ENCODE measurements at places on chromosomes 12 and 14.

DNA sequence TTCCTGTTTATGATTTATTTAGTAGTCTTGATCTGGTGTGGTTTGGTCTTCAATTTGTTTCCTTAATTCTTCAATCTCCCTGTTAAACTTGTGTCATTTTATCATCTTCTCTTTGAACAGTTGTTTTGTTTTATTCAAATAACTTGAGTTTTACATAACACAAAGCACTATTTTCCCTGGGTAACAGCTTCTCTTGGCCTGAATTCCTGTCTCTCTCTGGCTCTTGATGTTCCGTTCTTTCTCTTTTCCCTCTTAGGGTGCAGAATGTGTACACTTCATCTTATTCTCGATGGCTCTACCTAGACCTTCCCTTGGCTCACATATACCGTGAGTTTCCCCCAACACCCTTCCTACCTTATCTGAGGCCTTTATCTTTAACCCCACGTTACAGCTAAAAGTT is 36.8 kb upstream of the VPS33A start:
- no peak for DNase-seq

- DNase-seq = no peak
These were observed 505.5 kb downstream of the NPAS3 start for GRCh38 chr14:33444136-33444535.

DNA sequence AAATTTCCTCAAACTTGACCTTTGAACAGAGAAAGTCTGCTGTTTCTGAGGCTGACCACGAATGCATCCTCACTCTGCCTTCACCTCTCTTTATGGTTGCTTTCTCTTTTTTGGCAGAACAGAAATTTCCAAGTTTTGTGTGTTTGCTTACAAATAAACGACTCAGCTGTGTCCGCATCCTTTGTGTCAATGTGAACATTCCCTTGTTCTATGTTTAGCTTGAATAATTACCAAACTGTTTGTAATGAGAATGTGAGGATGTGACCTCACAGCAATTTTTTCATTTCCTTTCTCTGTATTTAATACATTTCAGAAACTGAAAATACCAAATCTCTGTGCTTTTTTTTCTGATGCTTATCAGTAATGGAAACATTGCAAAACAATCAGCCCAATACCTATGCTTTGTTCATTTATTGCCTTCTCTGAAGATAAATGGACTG is 410.9 kb downstream of the EGLN3 start:
- DNase-seq = no peak

DNA sequence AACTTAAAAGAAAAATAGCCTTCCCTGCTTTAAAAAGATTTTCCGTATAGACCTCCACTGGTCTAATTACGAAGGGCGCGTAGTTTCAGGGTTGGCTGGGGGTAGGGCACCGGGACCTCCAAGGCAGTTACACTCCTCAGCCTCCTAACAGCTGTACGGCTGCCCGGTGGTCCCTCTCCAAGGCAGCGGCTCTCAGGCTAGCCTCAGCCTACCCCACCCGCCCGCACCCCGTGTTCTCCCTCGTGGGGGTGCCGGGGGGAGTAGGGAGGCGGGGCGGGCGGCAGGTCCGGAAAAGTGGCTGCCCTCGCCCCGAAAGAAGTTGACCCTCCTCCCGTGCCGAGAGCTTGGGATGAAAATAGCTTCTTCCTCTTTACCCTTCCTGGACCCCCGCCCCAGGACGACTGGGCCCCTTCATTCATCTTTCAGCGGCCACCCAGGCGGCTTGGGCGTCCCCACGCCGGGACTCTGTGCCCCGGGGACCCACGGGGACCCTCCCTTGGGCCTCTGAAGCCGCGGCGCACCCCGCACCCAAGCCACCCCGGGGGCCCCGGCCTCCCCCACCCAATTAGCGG is 991 bp upstream of the RCOR1 start:
- DNase-seq = no peak

- DNase-seq = peak; percentile 88
These were observed 42.6 kb upstream of the FOXJ2 start for GRCh38 chr12:7989827-7990491.

- DNase-seq = no peak
These were observed 19.5 kb downstream of the GCN1 start for GRCh38 chr12:120175062-120175461.

DNA sequence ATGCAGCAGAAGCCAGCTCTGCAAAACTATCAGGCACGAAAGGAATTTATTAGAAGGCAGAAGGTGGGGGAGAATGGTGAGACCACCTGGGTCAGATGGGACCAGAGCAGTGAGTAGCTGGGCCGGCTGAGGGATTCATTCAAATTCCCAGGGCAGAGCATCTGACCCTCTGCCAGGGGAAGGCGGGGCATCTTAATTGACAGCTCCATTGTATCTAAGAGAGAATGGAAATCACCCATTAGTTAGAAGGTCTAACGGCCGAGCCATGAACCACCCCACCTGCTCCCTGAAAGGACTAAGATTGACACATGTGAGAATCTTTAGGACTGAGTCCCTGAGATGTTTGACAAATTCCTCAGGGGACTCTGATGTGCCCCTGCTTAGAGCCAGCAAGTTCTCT is 83.7 kb downstream of the PHETA1 start:
- DNase-seq = no peak

- no peak for DNase-seq
These were observed 73.4 kb upstream of the DDHD1 start for GRCh38 chr14:53226553-53226952.

DNA sequence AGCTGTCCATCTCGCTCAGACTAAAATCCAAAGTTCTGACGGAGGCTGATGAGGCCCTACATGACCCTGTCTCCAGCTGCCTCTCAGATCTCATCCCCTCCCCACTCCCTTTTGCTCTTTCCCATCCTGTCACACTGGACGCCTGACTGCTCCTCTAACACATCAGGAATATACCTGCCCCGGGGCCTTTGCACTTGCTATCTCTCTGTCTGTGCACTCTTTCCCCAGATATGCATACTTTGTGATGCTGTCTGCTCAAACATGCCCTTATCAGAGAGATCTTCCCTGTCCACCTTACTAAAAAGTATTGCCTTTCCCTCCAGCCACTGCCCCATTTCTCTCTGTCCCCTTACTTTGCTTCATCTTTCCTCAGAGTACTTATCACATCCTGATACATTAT is 238.8 kb downstream of the ANO2 start:
- DNase-seq = no peak

DNA sequence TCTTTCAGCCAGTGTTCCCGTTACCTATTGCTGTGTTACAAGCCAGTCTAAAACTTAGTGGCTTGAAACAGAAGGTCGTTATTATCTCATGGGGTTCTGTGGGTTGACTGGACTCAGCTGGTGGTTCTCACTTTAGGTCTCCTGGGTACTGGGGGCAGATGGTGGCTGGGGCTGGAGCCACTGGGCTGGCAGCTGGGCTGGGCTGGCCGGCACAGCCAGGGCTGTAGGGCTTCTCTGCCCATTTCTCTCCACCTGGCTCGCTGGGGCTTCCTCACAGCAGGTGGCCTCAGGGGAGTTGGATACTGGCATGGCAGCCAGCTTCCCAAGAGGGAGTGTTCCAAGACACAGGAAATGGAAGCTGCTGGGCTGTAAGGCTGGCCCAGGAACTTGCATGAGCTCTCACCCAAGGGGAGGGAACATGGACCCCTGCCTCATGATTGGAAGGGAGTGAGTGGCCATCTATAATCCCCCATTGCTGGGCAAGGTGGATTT is 27.0 kb downstream of the TUNAR start:
- DNase-seq = no peak

DNA sequence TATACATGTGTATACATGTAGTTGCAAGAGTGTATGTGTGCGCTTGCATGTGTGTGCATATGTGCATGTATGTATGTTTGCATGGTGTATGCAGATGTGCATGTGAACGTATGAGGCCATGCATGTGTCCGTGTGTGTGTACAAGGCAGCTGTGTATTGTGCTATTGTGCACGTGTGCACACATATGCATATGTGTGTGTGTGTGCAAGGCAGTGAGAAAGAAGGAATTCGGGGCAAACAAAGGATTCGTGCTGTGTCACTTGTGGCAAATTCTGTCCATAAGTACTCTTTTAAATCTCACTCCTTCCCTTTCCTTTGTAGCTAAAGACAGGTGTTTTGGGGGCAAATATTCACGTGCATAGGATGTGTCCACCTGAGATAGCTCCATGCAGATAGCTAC is 227.1 kb downstream of the VRK1 start:
- no peak for DNase-seq

DNA sequence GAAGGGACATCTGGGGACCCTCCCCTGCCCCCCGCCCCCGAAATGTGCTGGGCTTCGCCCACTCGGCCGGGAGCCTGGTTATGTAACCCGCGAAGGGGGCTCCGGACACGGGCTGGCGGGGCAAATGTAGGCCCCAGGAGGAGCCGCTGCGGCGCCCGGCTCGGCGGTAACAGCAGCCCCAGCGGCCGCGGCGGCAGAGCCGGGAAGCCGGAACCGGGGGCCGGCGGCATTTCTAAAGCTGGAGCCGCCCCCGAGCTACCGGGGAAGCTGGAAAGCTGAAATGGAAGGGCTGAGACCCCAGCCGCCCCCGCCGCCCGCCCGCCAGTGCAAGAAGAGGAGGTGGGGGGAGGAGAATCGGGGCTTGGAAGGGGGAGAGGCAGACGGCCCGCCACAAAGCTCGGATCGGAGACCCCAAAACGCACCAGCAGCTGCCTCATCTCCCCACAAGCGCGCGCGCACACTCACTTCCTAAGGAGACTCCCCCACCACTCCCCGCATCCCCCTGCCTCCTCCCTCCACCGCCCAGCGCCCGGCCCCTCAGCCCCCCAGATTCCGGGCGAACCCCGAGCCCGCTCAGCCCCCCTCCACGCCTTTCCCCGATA is 1.5 kb downstream of the KDM2B start:
- peak; percentile 26 for DNase-seq

DNA sequence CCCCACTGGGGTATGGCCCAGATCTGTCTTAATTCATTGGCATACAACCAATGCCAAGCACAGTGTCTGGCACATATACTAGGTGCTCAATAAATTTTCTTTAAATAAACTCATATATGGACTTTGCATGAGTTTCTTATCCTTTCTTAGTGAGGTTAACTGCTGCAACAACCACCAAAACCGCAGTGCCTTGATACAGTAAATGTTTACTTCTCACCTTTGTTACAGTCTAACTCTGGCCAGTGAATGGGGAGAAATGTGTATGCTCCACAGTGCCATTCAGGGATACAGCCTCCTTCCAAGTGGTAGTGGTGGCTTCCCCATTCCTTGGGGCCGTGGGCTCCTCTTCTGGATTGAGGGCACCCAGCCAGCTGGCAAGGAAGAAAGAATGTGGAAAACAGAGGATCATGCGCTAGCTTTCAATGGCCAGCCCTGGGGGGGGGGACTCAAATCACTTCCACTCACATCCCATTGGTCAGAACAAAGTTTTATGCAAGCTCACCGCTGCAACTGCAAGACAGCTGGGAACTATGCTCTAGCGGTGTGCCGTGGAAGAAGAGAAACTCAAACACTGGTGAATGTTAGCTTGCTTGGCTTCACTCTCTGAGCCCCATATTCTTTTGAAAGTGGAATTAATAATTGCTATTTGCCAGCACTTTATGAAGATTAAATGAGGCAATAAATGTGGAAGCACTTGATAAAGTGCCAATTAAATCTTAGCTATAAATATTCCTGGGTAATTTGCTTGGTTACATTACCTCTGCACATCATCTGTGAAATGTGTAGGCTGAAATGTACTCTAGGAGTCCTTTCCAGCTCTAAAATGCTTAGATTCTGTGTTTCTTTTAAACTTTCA is 51.0 kb upstream of the SOCS2 start:
- no peak for DNase-seq

GRCh38 chr14:36521598-36522345 is 1.7 kb upstream of the NKX2-1 start:
- DNase-seq = no peak

GRCh38 chr14:70416725-70417349 is at the start of gene SYNJ2BP:
Gene SYNJ2BP, minus strand, starts transcription at chr14:70417090. Its CDS starts 127 bp downstream, at chr14:70416963.
- peak; percentile 69 for DNase-seq

DNA sequence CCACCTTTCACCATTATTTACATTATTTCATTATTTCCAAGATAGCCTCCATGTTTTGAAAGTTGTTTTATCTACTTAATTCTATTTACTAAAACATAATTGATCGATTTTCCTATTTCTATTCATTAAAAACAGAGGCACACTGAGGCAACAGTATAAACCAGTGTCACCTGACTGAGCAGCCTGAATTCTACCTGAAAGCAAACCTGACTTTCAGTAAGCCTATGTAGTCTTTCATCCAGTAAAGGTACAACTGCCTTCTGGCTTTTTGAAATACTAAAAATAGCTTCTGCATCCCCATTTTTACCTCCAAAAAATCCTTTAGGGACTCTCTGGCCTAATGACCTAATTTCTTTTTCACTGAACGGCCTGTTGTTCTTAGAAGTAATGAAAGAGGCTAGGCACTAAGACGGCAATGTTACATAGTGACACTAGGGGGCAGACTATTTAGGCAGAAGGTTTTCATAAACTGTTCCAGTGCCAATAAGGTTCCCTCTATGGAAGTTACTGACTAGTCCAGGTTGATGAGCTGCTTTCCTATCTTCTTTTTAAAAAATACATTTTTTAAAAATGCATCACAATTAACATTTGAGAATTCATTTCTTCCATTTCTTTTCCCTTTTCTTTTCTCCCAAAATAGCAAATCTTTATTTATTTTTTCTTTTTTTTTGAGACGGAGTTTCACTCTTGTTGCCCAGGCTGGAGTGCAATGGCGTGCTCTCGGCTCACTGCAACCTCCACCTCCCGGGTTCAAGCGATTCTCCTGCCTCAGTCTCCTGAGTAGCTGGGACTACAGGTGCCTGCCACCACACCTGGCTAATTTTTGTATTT is 17.5 kb downstream of the ANAPC5 start:
- DNase-seq = peak; percentile 72

GRCh38 chr12:94807951-94808350 is 157.6 kb upstream of the TMCC3 start:
- DNase-seq = no peak

GRCh38 chr12:122072031-122072970 is 6.3 kb upstream of the MLXIP start:
- DNase-seq = no peak

- no peak for DNase-seq
These were observed 65.8 kb upstream of the TMPO start for GRCh38 chr12:98449584-98449983.

DNA sequence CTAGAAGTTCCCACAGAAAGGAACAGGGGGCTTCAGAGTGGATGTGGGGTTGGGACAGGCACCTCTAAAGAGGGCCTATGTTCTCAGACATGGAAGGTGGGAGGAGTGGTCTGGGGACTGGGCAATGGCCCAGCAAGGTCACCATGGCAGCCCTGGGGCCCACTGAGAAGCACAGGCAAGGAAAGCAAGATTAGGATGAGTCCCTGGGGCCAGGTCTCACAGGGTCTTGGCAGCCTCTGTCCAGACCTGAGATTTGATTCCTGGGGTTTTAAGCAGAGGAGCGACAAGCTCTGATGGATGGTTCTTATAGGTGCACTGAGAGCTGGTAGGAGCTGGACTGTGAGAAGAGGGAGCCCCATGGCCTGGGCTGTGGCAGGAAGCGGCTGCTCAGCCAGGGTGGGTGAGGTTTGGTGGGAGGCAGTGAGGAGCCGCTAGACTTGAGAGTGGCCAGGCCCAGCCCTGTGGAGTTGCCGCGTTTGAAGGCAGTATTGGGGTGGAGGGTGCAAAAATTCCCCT is 44.0 kb downstream of the DLK1 start:
- DNase-seq = no peak

DNA sequence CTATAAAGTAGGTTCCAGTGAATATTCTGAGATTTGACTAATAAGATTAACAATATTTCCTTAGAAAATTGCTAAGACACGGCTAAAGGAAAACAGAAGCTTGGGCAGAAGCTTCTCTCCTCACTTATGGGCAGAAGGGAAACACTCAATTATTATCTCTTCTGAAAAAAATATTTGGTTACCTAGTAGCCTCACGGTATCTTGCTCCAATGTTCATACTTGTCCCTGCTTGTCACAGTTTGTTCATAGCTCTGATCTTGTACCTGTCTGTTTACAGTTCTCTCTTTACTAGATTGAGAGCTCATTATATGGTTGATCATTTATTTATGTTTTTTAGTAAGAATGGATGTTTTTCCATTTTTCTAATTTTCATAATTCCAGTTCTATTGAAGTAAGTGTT is 458.0 kb upstream of the ATP2B1 start:
- no peak for DNase-seq

Measured in CD4-positive, alpha-beta T cell treated with Interleukin-2 at 100 ng/mL for 4 hours (primary cell).